Small intestine (tissue), 16 donors: ENCODE measurements at places on chromosomes 3 and 15. TPM values are rescaled to one million over a fixed set of nuclear protein-coding genes. Genes with fewer than 3 reads are reported as not detected.

RAB6B gene
- 0.27 TPM for polyA plus RNA-seq

- no peak for DNase-seq
Measured at GRCh38 chr3:15889936-15890335, 92.2 kb upstream of the ANKRD28 start.

PYGO1 gene
- polyA plus RNA-seq = 2.8 TPM

TSEN2 gene
- polyA plus RNA-seq = 4.6 TPM

GRCh38 chr3:37922721-37923568 lies 61.3 kb downstream of the CTDSPL start:
- no peak for DNase-seq

DNA sequence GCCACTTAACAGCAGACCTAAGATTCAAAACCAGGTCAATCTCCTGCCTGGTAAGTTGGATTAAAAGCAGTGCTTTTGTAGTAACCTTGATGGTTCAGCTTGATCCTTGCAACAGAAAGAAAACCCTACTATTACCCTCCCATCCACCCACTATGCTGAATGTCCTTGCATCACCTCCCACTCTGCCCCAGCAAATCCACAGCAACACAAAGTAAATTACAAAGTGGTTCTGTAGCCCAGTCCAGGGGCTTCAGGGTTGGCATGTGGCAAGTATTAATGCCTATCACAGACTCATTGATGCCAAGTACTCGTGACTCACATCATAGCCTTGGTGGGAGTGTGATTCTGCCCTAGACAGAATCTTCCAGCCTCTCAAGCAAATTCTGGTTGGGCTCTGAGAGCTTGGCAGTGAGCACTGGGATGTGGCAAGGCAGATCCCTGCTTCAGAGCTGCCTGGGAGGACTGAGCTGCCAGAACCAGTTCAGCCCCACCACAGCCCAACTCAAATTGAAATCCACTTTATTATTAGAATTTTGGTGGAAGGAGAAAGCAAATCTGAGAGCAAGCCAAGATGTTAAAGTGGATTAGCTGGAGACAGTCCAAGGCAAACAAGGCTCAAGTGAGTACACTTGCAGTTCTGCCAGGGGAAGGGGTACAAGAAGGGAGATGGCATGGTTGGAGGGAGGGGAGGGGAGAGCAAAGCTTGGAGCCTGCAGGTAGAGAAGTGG lies 225.8 kb upstream of the UMPS start:
- no peak for DNase-seq
